ENCODE measurements at places on chromosomes 13 and 19.

DNA sequence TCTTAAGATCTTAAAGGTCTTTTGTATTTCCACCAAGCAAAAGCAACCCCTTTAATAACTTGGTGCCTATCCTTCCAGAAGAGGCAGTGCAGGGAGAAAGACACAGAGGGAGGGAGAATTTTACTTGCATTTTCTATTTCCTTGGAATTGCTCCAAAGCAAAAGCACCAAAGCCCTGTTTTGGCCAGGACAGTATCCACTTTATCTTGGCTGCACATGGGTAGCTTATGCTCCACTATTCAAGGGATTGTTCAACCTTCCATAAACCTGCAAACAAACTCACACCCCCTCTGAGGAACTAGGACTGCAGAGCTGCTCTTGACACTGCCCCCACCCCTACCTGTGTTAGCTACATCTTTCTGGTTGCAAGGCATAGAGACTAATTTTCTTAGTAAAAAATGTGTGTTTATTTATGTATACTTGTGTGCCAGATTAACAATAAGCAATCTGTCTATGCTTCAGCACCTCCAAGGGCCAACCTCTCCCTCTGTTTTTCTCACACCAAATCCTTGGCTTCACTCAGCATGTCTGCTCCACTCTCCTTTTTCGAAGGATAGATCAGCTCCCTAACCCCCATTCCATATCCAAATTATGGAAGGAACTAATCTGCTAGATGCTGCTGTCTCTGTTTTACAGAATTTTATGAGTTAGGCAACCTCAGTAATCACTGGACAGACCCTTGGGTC lies 68.1 kb upstream of the KLF12 start:
- DNase-seq: no peak

DNA sequence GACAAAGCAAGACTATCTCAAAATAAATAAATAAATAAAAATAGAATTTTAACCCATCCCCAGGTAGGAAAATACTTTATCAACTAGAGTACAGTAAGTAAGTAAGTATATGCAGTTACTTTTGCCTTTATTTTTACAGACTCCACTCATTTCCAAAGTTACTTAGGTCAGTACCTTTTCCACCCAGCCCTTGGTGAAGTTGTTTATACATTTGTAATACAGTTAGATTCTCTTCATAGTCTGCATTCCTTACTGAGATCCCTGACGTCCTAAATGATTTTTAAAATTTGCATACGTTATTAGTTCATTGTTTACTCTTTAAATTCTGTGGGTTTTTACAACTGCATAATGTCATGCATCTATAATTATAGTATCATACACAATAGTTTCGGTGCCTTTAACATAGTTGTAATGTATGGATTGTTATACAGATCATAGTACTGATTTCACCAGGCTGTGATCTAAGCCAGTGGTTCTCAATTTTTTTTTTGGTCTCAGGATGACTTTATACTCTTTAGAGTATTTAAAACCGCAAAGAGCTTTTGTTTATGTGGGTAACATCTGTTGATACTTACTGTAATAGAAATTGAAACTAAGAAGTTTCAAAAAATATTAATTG lies 10.4 kb downstream of the SETDB2 start:
- DNase-seq: no peak

DNA sequence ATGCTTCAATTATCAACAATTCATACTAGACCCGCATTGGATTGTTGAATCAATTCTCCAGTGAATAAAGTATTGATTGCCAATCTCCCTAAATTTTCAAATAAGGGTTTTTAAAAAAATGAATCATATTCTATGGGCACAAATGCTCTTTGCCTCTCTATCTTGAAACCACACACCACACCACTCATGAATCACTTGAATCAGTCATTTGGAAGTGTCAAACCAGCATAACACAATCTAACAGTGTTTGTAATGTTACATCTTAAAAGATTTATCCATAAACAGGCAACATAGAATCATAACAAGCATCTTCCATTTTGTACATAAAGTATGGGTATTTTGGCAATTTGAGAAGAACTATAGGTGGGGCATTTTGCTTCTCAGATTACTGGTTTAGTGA lies 219.5 kb upstream of the MIR17HG start:
- DNase-seq: no peak

DNA sequence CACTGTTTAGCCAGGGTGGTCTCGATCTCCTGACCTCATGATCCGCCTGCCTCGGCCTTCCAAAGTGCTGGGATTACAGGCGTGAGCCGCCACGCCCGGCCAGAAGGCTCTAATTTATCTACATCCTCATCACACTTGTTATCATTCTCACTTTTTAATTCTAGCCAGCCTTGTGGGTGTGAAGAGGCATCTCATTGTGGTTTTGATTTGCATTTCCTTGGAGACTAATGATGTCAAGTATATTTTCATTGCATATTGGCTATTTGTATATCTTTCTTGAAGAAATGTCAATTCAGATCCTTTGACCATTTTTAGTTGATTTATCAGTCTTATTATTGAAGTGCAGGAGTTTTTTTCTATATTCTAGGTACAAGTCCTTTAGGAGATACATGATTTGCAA lies 27.7 kb upstream of the HIF3A start:
- DNase-seq: no peak
